ENCODE measurements at places on chromosomes 16 and 17. TPM values are rescaled to one million over a fixed set of nuclear protein-coding genes. Genes with fewer than 3 reads are reported as not detected.

GRCh38 chr17:58611331-58611730 is 80.5 kb downstream of the TEX14 start:
- DNase-seq, result no peak

- DNase-seq, result no peak
Measured at GRCh38 chr16:88014252-88014781, 63.1 kb downstream of the BANP start.

GRCh38 chr17:69065113-69065512 is 4.4 kb upstream of the ABCA9 start:
- DNase-seq, result no peak

DNA sequence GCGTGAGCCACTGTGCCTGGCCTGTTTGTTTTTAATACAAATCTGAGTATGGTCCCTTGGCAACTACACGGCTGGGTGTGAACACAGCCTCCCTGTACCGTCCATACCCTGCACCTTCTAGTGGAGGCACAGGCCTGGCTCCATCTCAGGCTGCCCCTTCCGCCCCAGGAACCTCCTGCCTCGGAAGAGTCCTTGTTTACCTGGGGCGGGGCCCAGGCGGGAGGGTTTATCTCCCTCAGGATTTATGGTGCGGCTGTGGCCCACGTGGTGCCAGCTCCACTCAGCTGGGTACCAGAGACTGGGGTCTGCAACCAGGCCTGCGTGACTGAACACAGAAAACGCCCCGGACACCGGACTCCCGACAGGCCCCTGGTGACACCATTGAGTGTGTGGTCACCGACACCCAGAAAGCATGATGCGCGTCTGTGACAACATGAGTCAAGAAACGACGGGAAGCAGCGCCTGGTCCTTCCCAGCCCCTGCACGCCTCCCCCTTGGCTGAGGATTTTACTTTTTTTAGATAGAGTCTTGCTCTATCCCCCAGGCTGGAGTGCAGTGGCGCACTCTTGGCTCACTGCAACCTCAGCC is 19.0 kb downstream of the UNKL start:
- no peak for DNase-seq

DNA sequence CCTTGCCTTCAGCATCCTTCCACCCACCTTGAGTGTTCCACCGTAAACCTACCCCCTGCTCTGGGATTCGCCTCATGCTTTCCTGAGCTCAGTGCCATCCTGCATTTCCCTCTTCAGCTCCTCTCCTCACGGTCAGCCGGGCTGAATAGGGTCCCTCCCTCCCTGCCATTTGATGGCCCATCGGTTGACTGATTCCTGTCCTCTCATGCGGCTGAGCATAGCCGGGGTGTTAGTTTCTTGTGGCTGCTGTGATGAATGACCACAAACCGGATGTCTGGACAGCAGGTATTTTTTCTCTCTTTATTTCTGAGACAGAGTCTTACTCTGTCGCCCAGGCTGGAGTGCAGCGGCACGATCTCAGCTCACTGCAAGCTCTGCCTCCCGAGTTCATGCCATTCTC is 44.1 kb upstream of the MGAT5B start:
- no peak for DNase-seq

DNA sequence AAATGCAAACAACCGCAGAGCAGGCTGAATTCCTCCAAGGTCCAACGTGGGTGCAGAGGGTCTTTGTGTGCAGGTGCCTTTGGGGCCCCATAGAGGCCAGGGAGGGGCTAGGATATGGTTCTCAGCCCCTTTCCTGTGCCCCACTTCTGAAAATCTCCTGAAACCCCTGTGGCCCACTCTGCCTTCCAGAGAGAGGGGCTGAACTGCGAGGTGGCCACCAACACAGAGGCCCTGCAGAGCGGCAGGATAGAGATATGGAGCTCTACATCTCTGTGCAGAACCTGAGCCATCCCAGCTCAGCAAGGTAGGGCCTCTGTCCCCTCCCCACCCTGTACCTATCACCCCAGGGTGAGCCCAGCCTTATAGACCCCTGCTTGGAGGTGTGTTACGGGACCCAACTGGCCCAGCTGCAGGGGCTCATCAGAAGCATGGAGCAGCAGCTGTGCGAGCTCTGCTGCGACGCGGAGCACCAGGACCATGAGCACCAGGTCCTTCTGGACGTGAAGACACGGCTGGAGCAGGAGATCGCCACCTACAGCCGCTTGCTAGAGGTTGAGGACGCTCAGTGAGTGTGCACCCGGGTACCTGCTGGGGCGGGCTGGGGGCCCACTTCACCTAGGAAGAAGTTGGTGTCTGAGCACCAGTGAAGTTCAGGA is 5.5 kb downstream of the USP6 start:
- peak; percentile 51 for DNase-seq

DNA sequence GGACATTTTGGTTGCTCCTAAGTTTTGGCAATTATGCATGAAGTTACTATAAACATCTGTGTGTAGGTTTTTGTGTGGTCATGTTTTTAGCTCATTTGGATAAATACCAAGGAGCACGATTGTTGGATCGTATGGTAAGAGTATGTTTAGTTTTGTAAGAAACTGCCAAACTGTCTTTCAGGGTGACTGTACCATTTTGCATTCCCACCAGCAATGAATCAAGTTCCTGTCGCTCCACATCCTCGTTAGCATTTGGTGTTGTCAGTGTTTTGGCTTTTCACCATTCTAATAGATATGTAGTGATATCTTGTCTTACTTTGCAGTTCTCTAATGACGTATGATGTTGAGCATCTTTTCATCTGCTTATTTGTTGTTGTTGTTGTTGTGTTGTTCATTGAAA is 20.2 kb downstream of the TENT4B start:
- DNase-seq, result no peak

- peak; percentile 88 for DNase-seq
Measured at GRCh38 chr17:29292071-29292991, 1.6 kb downstream of the NUFIP2 start.

GRCh38 chr17:28702026-28702751 is 9.5 kb downstream of the PROCA1 start:
- DNase-seq, result no peak

DNA sequence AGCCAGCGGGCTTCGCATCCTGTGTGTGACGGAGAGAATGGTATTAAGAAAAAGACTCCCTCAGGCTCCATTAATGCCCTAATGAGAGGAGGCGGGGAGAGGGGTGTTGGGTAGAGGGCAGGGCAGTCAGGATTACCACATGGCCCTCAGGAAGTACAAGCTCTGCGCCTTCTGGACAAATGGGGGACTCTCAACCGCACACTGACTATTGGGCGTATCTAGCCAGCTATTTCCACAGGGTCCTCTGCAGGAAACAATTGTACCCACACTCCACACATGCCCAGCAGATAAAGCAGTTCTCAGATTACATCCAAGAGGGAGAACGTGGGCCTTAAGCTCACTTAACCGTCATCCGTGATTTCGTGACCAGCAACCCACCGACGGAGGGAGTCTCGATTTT is 14.7 kb downstream of the NXN start:
- DNase-seq, result no peak

DNA sequence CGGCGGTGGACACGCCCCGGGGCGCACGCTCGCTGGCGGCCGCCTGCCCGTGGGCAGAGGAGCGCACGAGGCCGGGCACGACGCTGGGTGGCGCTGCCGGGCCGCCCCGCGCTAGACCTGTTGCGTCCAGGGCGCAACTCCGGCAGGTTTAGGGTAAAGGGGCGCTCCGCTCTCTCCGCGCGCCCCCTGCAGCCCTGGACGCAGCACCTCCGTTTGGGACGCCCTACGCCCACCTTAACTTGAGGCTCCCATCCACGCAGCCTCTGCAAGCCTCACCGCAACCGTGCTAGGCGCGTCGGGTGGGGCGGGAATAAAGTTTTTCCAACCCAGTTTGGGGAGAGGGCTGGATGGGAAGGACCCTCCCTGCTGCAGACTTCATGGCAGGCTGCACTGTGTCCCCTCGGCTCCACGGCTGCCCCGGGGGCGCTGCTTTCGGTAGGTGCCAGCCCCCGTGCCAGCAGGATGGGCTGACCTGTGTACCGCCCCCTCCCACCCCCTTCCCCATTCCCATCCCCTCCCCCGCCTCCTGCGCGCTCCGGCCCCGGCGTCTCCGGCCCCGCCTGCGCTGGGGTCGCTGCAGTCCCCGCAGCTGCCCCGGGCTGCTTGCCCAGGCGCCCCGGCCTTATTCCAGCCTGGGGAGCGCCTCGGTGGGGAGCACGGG is at the start of gene SYT17:
TSS of gene SYT17 (plus strand) at position 531 of the 661 bp plus-strand sequence. CDS start 407 bp downstream, outside the sequence.
- DNase-seq, result peak; percentile 68

KRTAP4-4 gene
- total RNA-seq, result 24.6 TPM

GRCh38 chr16:72299684-72300243 is 127.8 kb upstream of the PMFBP1 start:
- no peak for DNase-seq

KRTAP1-5 gene
- total RNA-seq, result 199 TPM

- DNase-seq, result no peak
Measured at GRCh38 chr17:11001651-11002050, 163.8 kb upstream of the PIRT start.

DNA sequence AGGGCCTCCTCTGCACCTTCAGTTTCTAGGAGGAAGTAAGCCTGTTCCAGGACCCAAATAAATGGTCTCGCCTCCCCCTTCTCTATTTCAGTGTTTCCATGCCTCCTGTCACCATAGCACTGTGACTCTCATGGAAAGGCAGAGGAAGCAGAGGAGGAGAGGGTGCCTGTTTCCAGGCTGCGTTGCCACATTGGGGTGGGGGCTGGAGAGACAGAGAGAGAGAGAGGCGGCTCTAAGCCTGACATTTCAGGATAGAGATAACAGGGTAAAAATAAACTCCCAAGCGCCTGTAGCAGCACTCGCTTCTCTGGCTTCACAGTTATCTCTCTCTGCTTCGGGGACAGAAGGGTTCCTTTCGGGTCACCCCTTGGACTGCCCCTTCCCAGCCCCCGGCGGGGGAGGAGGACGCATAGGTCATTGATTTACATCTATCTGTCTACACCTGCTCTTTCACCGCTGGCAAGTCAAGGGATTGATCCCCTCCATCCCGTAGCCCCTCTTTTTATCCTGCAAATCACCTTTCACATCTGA is 71.2 kb upstream of the MRTFB start:
- DNase-seq, result no peak

DNA sequence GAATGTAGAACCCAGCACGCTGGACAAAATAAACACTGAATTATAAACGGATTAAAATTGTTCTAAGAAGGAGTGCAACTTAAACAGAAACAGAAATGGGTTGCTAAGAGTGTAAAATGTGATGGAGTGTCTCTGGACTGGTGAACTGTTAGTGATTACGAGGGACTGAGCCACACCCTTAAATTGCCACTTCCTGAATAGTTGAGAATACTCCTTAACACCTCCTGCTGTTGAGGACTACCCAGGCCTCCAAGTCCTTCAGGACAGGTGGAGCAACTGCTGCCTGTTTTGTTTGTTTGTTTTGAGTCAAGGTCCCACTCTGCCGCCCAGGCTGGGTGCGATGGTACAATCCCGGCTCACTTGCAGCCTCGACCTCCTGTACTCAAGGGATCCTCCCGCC is 25.8 kb upstream of the IRF8 start:
- DNase-seq, result no peak

GRCh38 chr16:89827383-89828198 is 684 bp upstream of the SPIRE2 start:
- DNase-seq, result no peak

GRCh38 chr17:80822700-80823410 is 168.8 kb upstream of the CHMP6 start:
- DNase-seq, result no peak

DNA sequence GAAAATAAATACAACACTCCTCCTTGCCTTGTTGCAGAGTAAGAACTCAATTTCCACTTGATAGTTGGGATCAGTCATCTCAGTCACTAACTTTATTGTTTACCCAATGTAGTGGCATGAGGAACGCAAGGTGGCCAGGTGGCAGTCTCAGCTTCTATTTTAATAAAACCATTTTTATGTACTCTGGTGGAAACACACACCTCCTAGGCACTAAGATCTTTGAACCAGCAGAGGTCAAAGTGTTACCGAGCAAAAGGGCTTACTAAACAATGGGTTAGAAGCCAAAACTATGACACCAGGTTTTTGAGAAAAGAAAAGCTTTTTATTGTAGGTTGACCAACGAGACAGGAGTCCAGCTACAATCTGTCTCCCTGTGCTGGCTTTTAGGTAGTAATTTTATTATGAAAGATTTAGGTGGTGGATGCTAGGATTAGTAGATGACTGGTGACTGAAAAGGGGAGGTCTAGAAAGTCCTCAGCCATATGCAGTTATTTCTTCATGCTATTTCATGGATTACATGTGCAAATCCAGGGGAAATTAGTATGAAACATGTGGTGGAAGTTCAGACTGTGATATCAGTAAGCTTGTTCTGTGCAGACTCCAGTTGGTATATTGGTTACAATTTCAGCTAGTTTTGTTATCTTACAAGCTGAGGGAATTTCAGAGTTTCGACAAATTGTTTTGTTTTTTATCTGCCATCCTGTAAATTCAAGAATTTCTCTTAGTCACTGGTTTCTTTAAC is 122.3 kb downstream of the PCTP start:
- DNase-seq, result no peak

- peak; percentile 47 for DNase-seq
Measured at GRCh38 chr17:80835816-80836657, 155.6 kb upstream of the CHMP6 start.

- DNase-seq, result no peak
Measured at GRCh38 chr17:29378500-29378899, 11.7 kb upstream of the TAOK1 start.

DNA sequence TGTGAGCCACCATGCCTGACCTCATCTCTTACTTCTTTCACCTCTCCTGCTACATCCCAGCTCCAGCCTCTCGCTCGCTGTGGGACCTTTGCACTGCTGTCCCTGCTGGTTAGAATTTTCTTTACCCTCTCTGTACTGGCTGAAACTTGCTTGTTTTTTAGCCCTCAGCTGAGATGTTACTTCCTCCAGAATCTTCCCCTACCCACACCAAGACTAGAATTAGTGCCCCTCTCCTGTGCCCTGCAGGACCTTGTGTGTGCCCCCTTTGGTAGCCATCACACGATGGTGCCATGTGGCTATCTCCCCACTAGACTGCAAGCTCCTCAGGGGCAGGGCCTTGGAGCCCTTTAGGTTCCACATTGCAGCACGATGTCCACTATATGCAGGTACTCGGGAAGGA is 84.1 kb downstream of the AIPL1 start:
- peak; percentile 48 for DNase-seq

All from suprapubic skin (tissue), 4 donors.